ENCODE measurements at places on chromosomes 7 and 10.

DNA sequence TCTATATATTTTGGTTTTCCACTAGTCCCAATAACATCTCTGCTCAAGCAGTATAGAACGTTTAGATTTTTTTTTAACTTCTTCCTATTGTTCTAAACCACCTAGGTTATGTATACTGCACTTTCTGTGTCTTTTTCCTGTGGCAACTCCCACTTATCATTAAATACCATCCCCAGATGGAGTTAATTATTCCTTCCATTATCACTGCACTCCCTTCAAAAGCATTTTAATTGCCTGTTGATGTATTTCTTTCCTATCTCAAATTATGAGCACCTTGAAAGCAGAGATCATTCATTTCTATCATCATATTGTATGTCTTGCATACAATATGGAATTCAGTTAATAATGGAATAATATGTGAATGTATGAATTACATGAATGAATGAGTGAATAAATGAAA is 148.0 kb downstream of the HGF start:
- DNase-seq, result no peak

DNA sequence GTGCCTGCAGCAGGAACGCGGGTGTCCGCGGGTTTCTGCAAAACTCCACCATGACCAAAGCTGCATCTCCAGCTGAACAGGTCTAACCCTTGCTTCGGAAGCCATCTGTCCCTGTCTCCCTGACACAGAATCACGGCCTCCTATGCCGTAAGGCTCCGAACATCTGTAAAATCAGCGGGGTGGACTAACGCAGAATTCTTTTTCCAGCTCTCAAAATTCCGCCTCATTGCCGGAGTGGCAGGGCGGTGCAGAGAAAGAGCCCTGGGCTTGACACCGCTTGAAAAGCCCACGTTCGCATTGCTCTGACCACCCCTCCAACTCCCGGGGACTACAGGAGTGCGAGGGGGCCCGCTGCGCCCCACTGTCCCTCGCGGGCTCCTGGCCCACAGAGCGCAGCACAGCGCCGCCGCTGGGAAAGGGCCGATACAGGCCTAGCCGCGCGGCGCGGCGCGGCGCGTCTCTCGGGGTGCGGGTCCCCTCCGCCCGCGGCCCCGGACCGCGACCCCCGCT is 409 bp downstream of the DNMBP start:
- DNase-seq, result no peak

DNA sequence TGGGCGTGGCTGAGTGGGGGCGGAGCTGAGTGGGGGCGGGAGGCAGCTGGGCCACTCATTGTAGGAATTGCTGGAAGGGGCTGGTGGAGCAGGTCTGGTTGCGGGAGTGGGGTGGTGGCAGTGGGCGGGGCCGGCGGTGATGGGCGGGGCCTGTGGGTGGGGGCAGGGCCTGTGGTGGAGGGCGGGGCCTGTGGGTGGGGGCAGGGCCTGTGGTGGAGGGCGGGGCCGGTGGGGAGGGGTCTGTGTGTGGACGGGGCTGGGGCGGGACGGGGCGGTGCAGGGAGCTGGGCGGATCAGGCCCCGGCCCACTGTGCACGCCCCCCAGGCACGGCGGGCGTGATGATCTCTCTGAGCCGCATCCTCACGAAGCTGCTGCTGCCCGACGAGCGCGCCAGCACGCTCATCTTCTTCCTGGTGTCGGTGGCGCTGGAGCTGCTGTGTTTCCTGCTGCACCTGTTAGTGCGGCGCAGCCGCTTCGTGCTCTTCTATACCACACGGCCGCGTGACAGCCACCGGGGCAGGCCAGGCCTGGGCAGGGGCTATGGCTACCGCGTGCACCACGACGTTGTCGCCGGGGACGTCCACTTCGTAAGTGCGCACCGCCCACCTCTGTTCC is 14.0 kb downstream of the SLC29A4 start:
- no peak for DNase-seq

DNA sequence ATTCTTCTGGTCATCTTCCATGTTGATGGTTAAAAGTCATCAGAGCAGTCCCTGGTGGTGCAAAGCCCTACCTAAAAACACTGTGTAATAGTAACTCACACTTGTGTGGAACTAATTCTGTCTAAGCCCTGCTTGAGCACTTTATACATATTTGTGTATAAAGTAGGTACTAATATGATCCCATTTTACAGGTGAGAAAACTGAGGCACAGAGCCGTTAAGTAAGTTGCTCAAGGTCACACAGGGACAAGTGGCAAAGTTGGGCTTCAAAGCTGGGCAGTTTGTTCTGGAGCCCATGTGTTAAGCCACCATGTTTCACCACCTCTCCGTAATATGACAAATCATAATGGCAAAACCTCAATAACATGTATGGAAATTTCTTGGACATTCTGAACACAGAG is 48.1 kb downstream of the BPGM start:
- DNase-seq, result no peak

DNA sequence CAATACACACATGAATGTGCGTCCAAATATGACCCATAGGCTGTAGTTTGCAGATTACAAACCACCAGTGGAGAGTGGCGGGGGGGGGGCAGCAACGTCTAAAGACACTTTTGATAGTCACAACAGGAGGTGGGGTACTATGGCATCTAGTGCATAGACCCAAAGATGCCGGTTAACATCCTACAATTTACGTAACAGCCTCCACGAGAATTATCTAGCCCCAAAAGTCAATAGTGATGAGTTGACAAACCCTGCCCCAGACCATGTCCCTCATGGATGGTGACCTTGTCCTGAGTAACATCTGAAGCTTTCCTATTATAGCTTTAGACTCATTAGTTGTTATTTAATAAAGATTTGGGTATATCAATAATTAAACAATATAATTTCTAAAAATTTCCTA is 31.6 kb downstream of the USP6NL start:
- no peak for DNase-seq

DNA sequence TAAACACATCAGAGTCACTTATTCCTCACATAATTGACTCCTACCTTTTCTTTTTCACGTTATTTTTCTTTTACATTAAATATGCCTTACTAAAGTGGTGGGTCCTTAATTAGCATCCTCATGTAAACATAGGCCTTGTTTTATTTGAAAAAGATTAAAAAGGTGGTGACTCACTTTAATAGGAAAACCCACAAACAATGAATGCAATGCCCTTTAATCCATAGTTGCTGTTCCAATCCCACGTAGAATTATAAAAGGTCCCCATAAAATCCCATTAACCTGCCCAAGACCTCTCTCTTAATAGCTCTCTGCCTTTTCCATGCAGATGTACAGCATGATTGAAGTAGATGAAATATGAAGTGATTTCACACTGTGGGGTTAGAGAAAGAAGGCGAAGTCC is 32.2 kb downstream of the SLC16A12 start:
- no peak for DNase-seq

- DNase-seq, result no peak
Observed at GRCh38 chr7:4067476-4067760, 614.7 kb upstream of the FOXK1 start.

DNA sequence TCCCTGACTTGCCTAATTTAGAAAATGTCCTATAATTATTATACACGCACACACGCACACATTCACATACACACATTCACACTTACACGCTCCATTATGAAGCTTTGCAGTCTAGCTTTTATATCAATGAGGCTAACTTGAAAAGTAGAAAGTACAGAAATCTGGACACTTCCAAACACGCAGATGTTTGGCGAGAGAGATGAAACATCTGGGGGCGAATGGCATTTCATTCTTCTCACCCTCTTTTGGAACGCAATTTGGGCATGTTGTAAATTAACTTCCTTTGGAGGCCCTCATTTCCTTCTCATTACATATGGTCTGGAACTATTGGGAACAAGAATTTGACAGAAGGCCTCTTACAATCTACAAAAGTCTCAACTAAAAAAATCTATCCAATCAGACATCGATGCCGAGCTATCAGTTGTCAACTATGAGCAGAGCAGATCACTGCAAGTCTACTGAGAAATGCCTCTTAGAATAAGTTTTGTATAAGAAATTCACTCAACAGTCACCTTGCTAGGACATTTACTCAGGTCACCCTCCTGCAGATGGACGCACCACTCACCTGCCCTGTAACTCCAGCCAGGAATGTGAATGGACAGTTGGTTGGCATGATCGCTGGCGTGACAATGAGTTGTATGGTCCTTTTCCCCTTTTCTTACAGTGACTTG is 115.2 kb upstream of the ADAM12 start:
- DNase-seq, result no peak

- DNase-seq, result no peak
Observed at GRCh38 chr7:88545663-88546062, 213.8 kb upstream of the ZNF804B start.

GRCh38 chr7:34839645-34840044 is 181.6 kb downstream of the NPSR1 start:
- no peak for DNase-seq

GRCh38 chr10:101123085-101123814 is 7.8 kb upstream of the TLX1 start:
- DNase-seq, result no peak

DNA sequence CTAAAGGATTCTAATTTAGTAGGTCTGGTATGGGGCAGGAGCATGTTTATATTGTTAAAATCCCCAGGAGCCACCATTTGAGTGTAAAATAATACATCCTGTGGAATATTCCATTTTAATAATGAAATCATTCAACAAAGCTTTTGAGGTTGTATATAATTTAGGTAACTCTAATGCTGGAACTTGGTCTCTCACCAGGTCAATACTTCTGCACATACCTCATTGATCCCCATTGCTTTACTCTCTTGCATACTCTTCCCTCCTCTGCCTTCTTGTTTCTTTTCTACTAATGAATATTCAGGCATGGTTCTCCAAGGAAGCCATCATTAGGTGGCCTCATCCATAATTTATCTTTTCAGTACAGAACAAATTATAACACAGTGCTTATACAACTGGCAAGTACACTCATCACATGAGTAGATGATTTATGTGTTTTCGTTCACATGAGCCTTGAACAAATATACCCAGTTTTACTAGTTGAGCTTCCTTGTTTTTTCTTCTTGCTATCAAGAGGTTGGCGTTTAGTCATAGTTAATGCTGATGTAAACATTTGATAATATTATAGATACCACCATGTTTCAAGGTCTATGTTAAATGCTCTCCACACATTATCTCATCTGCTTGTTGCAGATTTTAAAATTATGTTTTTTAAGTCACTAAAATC is 7.2 kb downstream of the PALS2 start:
- DNase-seq, result no peak

GRCh38 chr10:36017137-36017536 is 375.0 kb upstream of the FZD8 start:
- no peak for DNase-seq

GRCh38 chr7:150801946-150802771 is 1.6 kb downstream of the TMEM176A start:
- no peak for DNase-seq

- no peak for DNase-seq
Observed at GRCh38 chr10:75272896-75273295, 37.1 kb upstream of the COMTD1 start.

- DNase-seq, result no peak
Observed at GRCh38 chr10:122276611-122277208, 5.6 kb downstream of the BTBD16 start.

DNA sequence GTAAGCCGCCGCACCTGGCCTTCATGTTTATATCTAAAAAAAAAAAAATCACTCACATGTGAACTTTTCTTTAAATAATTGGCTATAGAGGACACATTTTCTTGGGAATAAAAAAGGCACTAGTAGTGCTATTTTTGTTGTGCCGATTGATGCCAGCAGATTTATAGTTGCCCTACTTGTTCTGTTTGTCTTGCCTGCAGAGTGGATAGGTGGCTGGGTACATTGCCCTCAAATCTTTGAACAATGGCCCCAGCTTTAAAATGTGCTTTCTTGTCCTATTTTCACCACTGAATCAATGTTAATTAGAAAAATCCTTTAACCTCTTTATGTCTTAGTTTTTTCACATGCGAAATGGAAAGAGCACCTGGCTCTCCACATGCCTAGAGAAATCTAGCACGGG is 30.1 kb upstream of the ZNRF2 start:
- DNase-seq, result no peak

GRCh38 chr7:51589111-51589510 is 272.5 kb upstream of the COBL start:
- DNase-seq, result no peak

GRCh38 chr10:71268758-71269157 is 50.3 kb upstream of the SLC29A3 start:
- DNase-seq, result peak; percentile 50

DNA sequence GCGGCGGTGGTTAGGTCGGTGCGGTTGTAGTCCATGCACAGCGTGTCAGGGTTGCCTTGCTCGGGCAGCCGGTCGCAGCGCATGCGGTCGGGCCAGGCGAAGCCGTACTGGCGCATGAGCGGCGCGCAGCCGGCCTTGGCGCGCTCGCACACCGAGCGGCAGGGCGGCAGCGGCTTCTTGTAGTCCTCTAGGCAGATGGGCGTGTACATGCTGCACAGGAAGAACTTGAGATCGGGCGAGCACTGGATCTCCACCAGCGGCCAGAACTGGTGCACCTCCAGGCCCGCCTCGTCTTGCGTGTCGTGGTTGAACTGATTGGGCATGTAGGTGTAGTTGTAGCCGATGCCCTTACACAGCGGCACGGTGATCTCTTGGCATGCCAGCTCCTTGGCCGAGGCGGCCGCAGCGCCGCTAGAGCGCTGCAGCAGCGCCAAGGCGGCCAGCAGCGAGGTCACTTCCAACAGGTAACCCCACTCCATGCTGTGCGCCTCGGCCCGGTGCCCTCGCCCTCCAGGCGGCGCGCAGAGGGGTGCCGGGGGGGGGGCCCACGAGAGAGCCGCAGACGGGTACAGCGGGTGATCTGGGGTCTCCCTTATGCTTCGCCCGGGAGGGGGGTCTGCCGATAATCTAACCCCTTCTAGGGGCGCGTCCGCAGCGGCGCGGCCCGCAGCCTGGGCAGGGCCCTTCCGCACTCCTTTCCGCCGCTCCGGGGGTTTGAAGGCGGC is 983 bp downstream of the FZD8 start:
- DNase-seq, result peak; percentile 35

DNA sequence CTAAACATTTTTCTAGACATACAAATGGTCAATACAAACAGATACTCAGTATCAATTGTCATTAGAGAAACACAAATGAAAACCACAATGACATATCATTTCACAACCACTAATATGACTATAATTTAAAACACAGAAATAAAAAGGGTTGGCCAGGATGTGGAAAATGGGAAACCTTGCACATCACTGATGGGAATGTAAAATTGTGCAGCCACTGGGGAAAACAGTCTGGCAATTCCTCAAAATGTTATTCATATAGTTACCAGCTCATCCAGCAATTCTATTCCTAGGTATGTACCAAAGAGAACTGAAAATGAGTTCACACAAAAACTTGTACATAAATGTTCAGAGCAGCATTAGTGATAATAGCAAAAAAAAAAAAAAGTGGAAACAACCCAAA is 106.1 kb upstream of the LRRTM3 start:
- no peak for DNase-seq
